AG09319 (cell line): ENCODE measurements at places on chromosomes 13 and 19.

GRCh38 chr19:29711584-29712132 is 3.4 kb downstream of the C19orf12 start:
- no peak for DNase-seq

DNA sequence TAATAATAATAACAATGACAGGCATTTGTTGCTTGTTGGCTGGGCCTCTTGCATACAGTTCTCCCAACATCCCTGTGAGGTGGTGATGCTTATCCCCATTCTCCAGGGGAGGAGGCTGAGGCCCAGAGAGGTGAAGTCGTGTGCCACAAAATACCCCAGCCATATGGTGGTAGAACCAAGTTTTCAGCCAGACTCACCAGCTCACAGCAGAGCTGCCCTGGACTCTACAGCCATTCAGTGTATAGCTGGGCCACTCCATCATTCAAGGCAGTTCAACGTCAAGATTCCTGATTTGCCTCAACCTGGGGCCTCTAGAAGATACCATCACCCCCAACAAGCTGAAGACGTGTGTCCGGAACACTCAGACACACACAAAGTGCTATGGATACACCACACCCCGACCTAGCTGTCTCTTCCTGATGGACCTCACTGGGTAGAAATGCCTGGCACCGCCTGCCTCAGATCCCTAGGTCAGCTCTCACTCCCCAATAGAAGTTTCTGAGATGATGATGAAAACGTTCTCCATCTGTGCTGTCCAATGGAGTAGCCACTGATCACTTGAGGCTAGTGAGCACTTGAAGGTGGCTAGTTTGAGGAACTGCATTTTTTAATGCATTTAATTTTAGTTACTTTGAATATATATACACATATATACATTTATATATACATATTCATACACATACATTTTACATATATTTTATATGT is 4.3 kb upstream of the CEACAM19 start:
- no peak for DNase-seq

DNA sequence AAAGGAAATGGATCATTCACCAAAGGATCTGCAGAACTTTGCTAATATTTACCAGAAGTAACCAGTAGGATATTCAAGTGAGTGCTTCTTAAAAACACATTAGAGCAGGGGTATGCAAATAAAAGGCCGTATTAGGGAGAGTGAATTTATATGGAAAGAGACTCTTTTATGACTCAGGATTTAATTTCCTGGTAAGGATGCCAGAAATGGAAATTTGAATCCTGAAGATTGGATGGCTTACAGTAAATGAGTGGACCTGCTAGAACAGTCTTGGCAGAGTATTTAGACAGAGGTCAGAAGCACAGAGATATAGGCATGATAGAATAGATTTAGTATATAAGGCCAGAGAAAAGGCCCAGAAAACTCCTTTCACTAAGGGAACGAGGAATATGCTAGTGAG is 201.6 kb downstream of the SLITRK5 start:
- no peak for DNase-seq

DNA sequence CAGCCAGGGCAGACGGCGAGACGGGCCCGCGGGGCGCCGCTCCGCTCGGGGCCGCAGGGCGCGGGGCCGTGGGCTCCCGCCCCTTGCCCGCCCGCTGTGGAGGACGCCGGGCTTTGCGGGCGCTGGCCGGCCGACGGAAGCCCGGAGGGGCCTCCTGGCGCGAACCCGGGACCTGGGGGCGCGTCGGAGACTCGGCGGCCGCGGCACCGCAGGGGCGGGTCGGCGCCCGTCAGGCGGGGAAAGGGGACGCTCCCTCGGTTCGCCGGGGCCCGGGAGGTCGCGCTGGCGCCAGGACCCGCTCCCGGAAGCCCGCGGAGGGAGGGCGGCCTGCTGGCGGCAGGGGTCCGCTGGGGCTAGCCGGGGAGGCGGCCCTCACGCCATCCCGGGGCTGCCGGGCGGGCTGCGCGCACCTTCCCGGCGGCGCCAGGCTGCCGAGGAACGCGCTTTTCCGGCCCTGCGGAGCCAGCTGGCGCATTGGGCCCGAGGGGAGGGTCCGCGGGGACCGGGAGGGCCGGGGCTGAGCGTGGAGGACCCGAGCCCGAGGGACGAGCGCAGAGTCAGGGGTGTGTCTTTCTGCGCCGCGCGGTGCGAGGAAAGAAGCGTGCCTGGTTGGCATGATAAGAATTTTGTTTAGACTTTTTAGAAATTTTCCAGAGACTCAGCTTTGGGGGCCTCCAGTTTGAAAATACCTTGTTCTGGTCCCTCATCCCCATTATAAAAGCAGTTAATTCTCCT is 511 bp downstream of the GARRE1 start:
- no peak for DNase-seq

DNA sequence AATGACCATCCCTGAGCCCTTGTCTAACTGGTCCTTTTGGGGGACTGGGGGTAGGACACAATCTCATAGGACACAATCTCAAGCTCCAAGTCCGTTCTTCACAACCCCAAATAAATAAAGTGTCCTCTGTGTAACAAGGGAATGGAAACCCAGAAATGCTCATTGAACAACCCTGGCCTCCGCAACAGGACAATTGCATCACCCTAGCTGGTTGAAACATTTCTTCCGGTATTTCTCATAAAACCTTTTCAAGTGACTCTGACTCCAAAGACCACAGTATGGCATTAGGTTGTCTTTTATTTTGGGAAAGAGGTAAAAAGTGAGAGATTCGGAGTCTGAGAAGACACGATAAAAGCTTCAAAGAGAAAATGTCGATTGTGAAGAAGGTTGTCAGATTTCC is 186.6 kb downstream of the ZNF536 start:
- DNase-seq: no peak

DNA sequence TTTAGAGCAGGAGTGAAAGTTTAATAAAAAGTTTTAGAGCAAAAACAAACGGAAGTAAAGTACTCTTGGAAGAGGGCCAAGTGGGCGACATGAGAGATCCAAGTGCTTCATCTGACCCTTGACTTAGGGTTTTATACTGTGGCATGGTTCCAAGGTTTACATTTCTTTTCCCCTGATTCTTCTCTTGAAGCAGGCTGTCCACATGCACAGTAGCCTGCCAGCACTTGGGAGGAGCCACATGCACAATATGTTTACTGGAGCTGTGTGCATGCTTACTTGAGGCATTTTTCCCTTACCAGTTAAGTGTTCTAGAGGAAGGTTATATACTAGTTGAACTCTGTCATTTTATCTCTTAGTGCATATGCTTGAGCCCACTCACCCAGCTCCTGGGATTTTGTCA is 295.6 kb downstream of the TBC1D4 start:
- no peak for DNase-seq

DNA sequence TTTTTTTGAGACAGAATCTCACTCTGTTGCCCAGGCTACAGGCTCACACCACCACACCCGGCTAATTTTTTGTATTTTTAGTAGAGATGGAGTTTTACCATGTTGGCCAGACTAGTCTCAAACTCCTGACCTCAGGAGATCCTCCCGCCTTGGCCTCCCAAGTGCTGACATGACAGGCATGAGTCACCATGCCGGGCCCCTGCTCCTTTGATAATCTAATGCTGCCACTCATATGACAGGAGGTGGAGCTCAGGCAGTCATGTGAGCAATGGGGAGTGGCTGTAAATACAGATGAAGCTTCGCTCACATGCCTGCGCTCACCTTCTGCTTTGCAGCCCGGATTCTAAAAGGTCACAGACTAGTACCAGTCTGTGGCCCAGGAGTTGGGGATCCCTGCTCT is 25.1 kb downstream of the ARHGEF18 start:
- no peak for DNase-seq

DNA sequence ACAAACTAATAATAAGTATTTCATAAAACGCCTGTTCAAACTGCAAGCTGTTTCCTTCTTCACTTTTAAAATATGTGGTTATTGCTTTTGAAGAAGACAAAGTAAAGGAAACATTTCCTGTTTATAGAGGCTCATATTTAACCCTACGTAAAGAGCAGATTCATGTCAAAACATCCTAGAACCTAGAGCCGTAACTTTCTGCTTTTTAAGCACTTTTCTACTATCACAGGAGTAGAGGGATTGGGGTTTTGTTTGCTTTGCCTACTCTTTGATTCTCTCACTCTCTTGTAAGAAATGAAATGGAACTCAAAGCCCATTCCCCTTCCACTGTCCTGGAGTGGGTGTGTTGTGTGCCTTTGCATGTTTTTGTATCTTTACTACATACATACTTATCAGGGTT is 54.0 kb upstream of the GPR183 start:
- DNase-seq: no peak

DNA sequence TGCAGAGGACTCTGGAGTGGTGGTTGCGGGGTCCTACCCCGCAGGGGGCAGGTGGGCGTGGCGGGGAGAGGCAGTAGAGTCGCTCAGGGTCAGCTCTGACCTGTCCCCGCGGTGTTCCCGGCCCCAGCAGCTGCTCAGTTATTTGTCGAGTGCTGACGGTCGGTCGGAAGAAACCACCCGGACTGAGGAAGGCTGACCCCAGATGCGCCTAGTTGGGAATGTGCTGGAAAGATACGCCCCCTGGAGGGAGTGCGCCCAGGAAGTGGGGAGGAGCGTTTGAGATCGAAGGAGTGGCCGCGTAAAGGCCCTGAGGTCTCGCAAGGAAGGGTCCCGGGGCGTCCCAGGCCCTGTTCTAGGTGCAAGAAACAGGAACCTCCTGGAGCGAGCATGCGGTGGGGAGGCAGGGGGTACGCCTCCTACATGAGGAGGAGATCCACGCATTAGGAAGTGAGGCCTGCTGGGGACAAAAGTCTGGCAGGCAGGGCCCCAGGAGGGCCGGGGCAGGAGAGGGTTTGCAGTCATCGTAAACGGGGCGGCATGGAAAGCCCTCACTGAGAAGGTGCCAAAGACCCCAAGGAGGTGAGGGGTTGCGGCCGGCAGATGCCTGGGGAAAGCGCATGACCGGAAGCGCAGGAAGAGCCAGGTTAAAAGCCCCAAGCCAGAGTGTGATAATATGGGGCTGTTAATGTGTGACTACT is 9.2 kb downstream of the CCDC8 start:
- no peak for DNase-seq

DNA sequence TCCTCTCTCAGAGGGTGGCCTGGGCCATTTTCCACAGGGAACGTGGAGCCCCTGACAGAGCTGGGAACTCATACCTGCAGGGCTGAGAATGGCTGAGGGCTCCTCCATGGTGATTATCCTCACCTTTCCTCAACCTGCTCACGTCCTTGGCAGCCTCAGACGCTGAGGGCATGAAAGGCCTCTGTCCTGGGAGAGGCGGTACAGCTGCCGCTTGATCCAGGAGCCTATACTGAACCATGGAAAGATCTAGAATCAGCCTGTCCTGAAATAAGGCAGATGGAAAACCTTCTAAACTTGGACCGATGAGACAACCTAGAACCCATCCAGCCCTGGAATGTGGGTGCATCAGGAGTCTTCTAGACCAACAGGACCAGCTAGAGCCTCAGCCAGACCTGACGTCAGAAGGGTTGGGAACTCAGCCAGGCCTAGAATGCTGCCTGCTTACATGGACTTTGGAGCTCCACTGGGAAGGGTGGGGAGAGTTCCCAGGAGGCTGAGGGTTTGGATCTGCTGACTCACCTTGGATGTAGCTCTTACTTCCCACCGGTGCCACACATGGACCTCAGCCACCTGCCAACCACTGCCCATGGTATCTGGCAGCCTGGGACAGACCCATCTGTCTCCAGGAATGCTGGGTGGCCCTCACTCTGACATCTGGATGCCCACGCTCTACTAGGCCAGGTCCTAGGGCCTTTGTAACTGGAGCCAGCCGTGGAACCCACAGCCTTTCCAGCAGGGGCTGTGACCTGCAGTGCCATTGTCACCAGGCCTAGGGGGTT is 7.5 kb downstream of the KCTD15 start:
- DNase-seq: no peak

GRCh38 chr13:64371045-64371444 is 2859.1 kb downstream of the PCDH9 start:
- no peak for DNase-seq

DNA sequence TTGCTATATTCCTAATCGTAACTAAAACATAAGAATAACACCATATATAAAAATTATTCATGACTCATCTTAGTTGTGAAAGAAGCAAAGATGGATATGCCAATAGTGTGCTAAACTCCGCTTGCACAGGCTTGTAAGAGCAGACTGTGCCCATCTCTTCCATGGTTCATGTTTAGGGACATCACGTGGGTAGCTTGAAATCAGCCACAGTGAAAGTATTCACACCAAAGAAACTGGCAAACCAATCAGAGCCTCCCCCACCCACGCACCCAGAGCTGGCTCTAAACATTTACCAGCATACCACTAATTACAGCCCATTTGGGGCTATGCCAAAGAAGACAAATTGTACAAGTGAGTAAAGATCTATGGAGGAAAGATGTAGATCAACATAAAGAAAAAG is 147.5 kb downstream of the DIAPH3 start:
- no peak for DNase-seq

GRCh38 chr19:58352760-58353671 is at the start of gene A1BG:
Gene A1BG (minus strand): TSS chr19:58353492. CDS start chr19:58353437, 55 bp downstream.
- no peak for DNase-seq

GRCh38 chr19:30119180-30119908 is 177.3 kb downstream of the URI1 start:
- no peak for DNase-seq

GRCh38 chr13:106491928-106492587 is 43.4 kb downstream of the EFNB2 start:
- DNase-seq: no peak

GRCh38 chr13:75554464-75554863 is 4.9 kb downstream of the UCHL3 start:
- DNase-seq: no peak

DNA sequence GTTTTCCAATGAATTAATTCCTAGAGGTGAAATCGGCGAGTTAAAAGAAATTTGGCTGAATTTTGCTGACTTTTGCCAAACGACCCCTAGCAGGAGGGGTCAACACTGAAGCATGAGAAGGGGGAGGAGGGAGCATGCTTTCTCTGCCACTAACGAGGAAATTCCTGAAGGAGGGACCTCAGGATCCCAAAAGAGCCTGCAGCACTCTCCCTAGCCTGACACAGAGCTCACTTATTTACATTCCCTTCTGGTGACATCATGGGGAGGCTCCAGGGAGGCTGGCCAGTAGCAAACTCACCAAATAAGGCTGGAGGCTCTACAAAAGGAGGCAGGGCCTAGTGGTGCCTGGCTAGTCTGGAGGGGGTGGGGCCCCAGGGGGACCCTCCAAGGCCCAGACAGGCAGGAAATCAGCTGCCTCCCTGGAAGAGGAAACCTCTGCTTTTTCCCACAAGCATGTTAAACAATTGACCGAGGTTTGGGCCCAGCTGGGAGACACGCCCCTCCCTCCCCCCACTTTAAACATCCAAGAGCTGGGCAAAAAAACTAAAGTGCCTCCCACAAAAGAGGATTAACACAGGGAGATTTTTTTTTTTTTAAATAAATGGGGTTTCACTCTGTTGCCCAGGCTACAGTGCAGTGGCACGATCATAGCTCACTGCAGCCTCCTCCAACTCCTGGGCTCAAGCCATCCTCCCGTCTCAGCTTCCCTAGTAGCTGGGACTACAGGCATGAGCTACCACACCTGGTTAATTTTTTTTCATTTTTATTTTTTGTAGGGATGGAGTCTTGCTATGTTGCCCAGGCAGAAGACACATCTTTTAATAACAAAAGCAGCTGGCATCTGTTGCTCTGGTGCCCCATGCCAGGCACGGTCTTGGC is 2.1 kb downstream of the DAPK3 start:
- DNase-seq: peak; percentile 99
